ENCODE measurements at places on chromosomes 13 and 19.

GRCh38 chr19:271856-272255, 19.3 kb downstream of the PLPP2 start:
- DNase-seq, result no peak

DNA sequence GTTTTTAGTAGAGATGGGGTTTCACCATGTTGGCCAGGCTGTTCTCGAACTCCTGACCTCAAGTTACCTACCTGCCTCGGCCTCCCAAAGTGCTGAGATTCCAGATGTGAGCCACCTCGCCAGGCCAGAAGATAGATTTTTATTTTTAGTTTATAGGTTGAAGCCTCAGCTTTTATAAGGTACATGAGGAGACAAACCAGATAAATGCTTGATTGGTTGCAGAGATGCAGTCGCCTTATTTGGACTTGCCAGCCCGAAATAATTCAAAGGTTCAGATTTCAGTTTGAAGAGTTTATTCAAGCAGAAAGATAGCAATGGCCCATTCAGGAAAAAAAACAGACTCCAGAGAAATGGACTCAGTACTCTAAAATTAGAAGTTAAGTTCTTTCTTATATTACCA, 3.1 kb downstream of the ZNF69 start:
- DNase-seq, result no peak

- DNase-seq, result no peak
Observed at GRCh38 chr13:80083853-80084676, 256.9 kb downstream of the SPRY2 start.

DNA sequence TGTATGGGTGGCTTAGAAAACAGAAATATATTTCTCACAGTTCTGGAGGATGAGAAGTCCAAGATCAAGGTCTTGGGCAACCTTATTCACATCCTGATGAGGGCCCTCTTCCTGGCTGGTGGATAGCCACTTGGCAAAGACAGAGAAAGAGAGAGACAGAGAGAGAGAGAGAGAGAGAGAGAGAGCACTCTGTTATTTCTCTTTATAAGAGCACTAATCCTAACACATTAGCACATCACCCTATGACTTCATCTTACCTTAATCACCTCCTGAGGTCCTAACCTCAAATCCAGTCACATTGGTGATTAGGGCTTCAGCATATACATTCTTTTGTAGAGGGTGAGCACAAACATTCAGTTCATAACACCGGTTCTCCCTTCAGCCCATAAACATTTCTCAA, 430.3 kb downstream of the EFNB2 start:
- no peak for DNase-seq

DNA sequence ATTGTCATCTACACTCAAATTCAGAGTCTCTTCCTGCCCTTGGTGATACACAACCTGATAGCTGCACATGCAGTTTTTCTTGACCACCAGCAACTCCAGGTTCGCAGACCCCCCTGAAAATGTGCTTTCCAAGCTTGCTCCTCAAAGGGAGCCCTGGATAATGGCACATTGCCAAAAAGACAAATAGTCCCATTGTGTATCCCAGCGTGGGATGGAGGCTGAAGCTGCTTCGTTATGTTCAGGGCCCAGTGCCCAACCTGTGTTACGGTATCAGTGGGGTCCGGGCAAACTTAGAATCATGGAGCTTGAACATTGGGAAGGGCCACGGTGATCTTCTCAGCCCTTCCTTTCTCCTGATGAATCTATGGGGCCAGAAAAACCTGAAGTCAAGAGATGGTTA, 173.0 kb downstream of the TEX29 start:
- DNase-seq, result no peak

- DNase-seq, result peak; percentile 4
Observed at GRCh38 chr13:99514801-99515200, 13.5 kb downstream of the TM9SF2 start.

GRCh38 chr19:47541518-47541917, 26.7 kb upstream of the NAPA start:
- no peak for DNase-seq

- no peak for DNase-seq
Observed at GRCh38 chr13:28452755-28453154, 42.2 kb downstream of the FLT1 start.

GRCh38 chr19:51250786-51251467, at the start of gene SIGLECL1:
Gene SIGLECL1 (plus strand): TSS chr19:51251080. CDS start chr19:51264073, 12,993 bp downstream.
- DNase-seq, result no peak

DNA sequence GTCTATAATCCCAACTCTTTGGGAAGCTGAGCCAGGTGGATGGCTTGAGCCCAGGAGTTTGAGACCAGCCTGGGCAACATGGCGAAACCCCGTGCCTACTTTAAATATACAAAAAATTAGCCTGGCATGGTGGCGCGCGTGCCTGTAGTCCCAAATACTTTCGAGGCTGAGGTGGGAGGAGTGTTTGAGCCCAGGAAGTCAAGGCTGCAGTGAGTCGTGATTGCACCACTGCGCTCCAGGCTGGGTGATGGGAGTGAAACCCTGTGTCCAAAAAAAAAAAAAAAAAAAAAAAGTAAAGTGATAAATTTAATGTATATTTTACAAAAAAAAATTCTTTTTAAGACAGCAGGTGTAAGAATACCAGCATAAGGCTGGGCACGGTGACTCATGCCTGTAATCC, 17.6 kb downstream of the TMEM38A start:
- no peak for DNase-seq

DNA sequence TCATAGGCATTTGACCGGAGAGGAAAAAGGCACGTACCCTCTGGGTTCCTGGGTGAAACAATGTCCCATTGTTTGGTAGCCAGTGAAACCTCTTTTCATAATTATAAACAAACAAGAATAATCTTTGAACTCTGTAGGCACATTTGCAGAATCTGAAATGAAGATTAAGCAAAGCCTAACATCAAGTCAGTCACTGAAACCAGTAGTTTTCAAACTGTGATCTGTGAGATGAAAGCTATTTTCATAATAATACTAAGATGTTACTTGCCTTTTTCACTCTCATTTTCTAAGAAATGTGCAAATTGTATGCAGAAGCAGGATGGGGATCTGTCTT, 105.4 kb downstream of the WDFY2 start:
- no peak for DNase-seq

DNA sequence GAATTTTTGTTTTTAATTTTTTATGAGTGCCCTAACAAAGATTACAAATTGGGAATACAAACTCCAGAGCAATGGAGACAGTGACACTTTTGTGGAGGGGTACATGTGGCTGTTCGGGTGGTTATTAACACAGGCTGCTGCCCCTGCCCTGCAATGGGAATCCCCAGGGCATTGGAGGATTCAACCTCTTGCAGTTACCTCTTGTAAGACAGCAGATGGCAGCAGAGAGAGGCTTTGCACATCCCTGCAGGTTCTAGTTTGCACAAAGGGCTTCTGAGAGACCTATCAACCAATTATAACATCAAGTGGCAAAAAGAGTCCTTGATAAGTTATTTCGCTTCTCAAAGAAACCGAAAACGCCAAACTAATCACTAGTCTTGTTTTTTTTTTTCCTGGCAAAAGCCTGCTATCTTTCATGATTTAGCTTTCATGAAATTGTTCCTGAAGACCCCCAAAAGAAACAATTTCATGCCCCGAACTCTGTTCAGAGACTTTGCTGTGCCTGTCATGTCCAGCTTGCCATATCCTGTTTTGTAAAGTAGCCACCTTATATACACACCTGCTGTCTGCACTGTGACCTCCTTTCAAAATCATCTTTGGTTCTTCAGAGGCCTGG, 10.4 kb downstream of the GJB2 start:
- no peak for DNase-seq

- DNase-seq, result no peak
Observed at GRCh38 chr19:34588249-34588648, 88.7 kb downstream of the SCGB2B2 start.
